ENCODE measurements at places on chromosomes 3 and 15.
A peak's percentile ranks its signal among the peaks of the same experiment; 100 is the strongest.

- no peak for DNase-seq
Measured at GRCh38 chr3:4218456-4219226, 84.5 kb upstream of the SETMAR start.

GRCh38 chr3:130894986-130895280 lies 1.0 kb downstream of the ATP2C1 start:
- no peak for DNase-seq

DNA sequence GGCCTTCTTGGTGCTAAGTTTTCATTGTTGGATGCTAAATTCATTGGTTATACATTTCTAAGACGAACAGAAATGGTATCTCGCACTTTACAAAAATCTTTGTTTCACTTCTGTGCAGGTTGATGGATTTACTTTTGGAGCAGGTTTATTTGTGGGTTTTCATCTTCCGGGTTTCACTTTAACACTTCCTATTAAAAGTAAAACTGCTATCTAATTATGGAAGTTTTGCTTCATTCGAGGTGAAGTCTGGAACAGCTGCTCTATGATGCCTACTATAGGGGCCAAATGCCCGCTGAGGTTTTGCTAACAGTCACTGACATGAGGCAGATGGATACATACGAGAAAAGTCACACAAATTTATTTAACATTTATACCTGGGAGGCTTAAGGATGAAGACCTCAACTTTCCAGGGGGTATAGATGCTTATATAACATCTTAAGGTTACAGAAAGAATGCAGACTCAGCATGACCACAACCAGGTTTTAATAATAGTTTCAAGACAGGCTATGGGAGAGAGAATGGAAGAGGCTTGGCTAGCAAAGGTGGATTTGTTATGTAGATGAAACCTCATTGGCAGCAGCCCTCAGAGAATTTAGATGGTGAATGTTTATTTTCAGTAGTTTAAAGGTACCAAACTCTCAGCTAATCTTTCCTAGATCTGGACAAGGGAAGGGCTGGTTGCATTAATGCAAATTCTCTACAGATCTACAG lies 54.2 kb downstream of the OSTN start:
- no peak for DNase-seq

DNA sequence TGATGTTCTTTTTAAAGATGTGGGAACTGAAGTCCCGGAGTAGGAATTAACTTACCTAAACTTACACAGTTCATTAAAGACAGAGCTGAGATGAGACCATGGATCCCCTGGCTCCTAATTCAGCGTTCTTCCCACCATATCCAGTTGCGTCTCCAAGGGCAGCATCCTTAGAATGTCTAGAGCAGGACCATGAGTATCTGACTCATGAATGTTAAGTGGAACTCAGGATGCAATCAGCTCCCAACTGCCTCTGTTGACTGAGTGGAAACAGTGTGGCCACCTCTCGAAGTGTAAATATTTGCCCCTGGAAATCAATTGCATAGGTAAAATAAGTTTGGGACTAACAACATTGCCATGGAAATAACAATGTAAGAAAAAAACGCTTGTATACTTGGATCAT lies 2.5 kb downstream of the SNTN start:
- no peak for DNase-seq

DNA sequence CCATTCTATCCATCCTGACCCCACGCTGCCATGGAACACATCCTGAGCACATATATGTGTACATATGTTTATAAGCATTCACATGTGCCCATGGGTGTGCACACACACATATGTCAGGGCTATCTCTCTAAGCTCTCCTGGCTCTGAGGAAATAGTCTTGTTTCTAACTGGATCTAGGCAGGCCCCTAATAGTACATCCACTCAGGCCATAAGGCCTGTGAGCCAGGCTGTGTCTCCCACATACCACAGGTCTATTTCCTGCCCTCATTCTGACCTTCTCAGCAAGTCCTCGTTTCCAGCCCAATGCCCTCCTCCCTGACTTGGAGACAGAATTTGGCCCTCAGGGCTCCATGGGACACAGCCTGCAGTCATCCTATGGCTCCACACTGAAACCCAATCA lies 284.8 kb upstream of the CTNNB1 start:
- DNase-seq: no peak

GRCh38 chr3:132160198-132160597 lies 125.4 kb upstream of the CPNE4 start:
- DNase-seq: no peak

DNA sequence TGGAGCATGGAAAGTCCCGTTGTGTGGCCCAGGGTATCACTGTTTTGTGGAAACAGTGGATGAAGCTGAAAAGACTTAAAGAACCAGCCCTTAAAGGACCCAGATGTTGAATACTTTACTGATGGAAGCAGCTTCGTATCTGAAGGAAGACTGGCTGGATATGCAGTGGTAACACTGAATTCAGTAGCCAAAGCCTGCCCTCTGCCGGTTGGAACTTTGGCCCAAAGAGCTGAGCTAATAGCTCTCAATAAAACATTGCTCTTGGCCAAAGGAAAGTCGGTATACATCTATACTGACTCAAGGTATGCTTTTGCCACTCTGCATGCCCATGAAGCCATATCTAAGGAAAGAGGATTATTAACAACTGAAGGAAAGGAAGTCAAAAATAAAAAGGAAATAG lies 885.4 kb downstream of the PDCD6IP start:
- peak; percentile 64 for DNase-seq
